ENCODE measurements at places on chromosomes 13 and 19.
A peak's percentile ranks its signal among the peaks of the same experiment; 100 is the strongest.

- no peak for DNase-seq
Observed at GRCh38 chr19:55015126-55015525, 22.9 kb downstream of the GP6 start.

- DNase-seq, result peak; percentile 94
Observed at GRCh38 chr19:57279418-57280164, 694 bp upstream of the ZNF460 start.

DNA sequence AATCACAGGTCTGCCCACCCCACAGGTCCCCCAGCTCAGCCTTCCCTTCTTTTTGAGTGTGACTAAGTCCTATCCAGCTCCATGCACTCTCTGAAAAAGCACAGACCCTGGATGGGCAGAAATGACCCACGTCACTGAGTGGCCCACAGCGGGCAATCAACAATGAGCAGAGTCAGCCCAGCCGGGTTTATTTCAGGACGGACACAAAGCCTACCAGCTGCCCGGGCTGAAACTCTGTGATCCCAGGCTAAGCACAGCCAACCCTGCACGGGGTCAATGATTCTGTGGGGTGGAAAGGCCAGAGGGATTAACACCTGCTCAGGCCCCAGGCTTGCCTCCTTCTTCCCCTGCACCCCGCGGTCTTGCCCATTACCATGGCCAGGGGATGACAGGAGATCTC, 8.4 kb downstream of the NAPA start:
- no peak for DNase-seq

- DNase-seq, result no peak
Observed at GRCh38 chr13:71722206-71722605, 144.8 kb downstream of the DACH1 start.

- DNase-seq, result peak; percentile 49
Observed at GRCh38 chr13:113904411-113904810, 40.5 kb upstream of the GAS6 start.

DNA sequence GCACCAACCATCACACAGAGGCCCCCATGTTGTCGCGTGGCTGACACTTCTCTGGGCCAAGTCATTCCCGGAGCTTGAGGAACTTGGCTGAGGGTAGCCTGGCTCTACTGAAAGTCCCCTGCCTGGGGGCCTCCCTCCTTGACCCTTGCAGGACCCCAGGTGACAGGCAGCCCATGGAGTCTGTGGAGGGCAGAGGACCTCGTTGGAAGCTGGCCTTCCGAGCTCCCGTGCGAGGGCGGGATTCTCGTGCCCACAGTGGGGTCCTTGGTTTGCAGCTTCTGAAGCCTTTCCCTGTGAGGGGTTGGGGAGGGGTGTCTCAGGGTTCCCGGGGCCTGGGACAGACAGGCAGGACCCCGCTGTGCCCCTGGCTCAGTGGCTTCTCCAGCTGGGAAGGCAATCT, 16.4 kb downstream of the NMRK2 start:
- no peak for DNase-seq

DNA sequence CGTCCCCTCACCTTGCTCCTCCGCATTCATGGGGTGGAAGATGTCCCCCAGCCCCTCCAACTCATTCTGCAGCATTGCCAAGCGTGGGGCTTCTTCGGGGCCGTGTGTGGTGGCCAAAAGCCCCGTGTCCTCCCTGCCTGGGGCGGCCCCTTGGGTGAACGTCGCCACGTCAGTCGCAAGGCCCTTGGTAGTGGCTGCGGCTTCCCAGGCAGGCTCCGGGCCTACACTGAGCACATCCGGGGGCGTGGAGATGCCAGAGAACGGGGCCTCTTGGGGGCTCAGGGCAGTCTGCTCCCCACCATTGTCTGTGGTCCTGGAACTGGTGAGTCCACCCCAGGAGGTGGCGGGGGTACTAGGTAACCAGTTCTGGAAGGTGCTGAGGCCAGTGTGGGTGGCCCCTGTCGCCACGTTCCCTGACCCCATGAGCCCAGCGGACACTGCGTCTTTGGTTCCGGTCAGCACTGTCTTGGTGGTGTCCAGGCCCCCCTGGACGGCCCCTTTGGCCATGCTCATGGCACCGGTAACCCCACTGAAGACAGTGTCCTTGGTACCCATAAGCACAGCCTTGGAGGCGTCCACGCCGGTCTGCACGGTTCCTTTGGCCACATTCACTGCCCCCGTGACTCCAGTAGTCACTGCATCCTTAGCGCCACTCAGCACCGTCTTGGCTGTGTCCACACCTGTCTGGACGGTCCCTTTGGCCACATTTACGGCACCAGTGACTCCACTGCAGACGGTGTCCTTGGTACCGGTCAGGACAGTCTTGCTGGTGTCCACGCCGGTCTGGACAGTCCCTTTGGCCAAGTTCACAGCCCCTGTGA, 7.6 kb downstream of the PLIN4 start:
- no peak for DNase-seq

- no peak for DNase-seq
Observed at GRCh38 chr13:114111577-114111976, 20.8 kb downstream of the RASA3 start.
